ENCODE measurements at places on chromosomes 7 and 10.

GRCh38 chr10:13100349-13101294, 659 bp downstream of the OPTN start:
- no peak for DNase-seq

- no peak for DNase-seq
These were observed 21.9 kb upstream of the ZNF862 start for GRCh38 chr7:149816267-149816751.

- DNase-seq: no peak
These were observed 8.2 kb upstream of the BLVRA start for GRCh38 chr7:43750016-43750887.

GRCh38 chr10:26525586-26525985, 87.4 kb downstream of the APBB1IP start:
- no peak for DNase-seq

GRCh38 chr7:24595671-24596418, 22.6 kb downstream of the PALS2 start:
- no peak for DNase-seq

DNA sequence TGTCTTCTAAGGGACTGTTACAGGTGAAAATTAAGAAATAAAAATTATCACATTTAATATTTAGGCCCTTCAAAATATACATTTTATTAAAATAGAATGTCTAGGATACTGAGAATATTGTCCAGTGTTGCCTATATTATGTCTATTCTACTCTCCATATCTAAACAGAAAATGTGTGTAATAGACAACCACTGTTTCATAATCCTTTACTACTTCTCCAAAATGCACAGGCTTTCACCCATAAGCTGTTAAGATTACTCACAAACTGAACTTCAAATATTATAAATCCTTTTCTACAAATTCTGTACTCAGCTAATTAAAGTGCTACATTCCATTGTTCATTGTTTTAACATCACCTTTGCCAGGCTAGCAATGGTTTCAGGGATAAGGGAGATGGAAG, 56.7 kb upstream of the TFEC start:
- DNase-seq: no peak

Measured in stimulated activated CD8-positive, alpha-beta memory T cell treated with anti-CD3 and anti-CD28 coated beads, Interleukin-7, amount 100 ng/mL, for 48 hours (primary cell).